ENCODE measurements at places on chromosomes 7 and 10.

GRCh38 chr10:53107711-53108110 is 335.1 kb upstream of the MBL2 start:
- DNase-seq = no peak

- no peak for DNase-seq
Observed at GRCh38 chr10:119201233-119201632, 6.1 kb upstream of the GRK5 start.

DNA sequence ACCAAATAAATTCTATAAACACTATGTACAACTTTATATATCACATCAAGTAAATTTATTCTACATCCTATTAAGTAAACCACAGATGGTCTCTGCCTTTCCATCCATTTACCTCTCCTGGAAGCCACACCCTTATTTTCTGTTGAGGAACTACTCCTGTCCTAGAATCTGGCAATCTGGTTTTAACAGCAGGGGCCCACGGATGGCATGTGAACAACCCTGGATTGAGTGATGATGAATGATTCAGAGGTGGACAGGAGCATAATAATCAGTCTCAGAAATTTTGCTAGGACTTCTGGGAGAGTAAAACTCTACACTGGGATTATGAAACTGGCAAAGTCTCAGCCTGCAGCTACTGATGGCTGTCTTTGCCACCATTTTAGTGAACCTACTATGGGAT is 54.1 kb downstream of the CDK6 start:
- DNase-seq = no peak

DNA sequence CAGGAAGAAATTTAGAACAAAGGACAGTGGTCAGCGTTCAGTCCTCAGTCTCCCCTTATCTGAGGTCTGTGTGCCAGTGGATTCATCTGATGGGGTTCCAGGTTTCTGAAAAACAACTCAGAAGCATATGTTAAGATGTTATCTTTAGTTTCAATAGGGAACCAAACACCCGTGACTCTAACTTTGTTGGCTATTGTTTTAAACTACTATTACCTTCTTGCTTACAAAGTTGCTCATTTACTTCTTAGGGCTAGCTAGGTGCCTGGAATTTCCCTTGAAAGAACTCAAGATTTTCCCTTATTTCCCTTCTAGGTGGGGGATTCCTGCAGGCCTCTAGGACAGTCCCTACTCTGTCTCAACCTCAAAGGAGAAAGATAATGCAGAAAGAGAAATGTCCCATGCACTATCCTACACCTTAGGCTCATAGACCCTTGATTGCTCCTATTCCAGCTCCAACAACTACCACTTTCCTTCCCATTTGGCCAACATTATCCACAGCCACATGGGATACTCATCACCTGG is 192.5 kb upstream of the LYZL1 start:
- no peak for DNase-seq

DNA sequence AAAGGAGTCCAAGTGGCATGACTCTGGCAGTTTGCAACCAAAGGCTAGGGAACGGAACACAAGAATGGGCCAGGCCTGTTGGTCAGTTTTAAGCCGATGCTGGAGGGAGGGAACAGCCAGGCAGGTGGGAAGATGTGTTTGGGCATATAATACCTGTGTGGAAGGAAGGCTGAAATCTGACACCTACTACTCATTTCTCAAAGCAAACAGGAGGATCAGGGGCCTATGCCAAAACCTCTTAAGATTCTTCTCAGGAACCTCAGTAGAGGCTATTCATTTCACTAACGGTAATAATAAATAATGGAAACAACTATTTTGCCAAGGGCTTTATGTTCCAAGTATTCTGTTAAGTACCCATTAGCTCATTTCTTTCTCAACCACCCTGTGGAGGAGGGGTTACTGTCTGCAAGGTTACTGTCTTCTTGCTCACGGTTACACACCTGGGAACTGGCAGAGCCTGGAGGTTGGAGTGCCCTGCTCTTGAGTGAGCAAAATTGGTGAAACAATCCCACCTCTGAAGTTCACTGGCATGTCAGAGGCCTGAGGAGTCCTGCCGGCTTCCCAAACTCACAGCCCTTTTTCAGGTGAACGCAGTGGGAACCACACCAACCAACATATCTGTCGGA is 35.5 kb downstream of the GOT1 start:
- no peak for DNase-seq

Measured in aorta (tissue), 5 donors.